Activated B cell treated with CpG ODN at 0.5 μM for 24 hours (primary cell): ENCODE measurements at places on chromosomes 2 and 18. TPM values are rescaled to one million over a fixed set of nuclear protein-coding genes. Genes with fewer than 3 reads are reported as not detected.
A peak's percentile ranks its signal among the peaks of the same experiment; 100 is the strongest.

- H3K36me3 ChIP-seq: no peaks in the 10 kb centered on the region
- no peaks in the 10 kb centered on the region for H3K4me1 ChIP-seq
- no peak overlapping the region for H3K27ac ChIP-seq
- H3K27me3 ChIP-seq: no peaks in the 10 kb centered on the region
Observed at GRCh38 chr2:206824993-206825392, 59.6 kb downstream of the FASTKD2 start.

DNA sequence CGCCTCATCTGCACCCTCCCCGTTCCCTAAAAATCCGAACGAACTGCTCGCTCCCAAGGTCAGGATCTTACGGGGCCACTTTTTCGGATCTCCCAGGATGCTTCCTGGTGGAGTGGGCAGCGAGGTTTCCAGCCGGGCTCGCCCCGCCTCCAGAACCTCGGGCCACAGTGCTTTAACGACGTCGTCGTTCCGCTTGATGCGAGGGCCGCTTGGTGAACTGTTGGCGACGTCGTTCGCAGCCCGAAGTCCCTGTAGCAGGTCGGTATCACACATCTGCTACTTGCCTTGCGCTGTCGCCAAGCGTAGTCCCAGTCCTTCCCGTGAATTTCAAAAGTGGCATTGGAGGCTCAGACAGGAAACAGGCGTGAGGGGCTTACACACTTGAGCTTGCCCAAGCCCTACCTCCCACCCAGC lies 15.3 kb downstream of the EVX2 start:
- H3K27me3 ChIP-seq: peaks cover 72% of the 10 kb centered on the region
- no peak overlapping the region for H3K27ac ChIP-seq

GRCh38 chr2:70143314-70144150 lies 47.3 kb downstream of the C2orf42 start:
- peak overlapping the region; percentile 86 for H3K4me3 ChIP-seq
- peaks cover 3% of the 10 kb centered on the region for H3K36me3 ChIP-seq
- peaks cover 36% of the 10 kb centered on the region for H3K4me1 ChIP-seq
- H3K27me3 ChIP-seq: no peaks in the 10 kb centered on the region
- DNase-seq: no peak

SERPINB11 gene
- not detected in 2 replicates for total RNA-seq

RAD51AP2 gene
- total RNA-seq: not detected in 2 replicates

KCNE4 gene
- not detected in 2 replicates for total RNA-seq

DNA sequence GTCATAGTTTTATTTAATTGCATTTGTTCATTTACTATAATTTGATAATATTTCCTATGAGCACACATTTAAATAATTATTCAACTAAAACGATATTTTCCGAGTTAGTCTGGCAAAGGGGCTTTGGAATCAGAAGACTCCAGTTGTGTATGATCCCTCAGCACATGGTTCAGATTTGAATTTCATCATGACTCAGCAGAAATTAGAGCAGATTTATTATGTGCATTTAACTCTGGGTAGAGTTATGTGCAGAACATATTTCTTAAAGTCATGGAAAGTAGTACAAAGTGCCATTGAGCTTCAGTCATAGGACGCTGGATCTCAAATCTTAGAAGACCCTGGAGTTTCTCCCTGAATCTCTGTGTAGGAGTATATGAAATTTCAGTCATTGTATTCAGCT lies 106.7 kb downstream of the ADCYAP1 start:
- H3K27ac ChIP-seq: no peak overlapping the region
- H3K4me3 ChIP-seq: no peak overlapping the region
- H3K27me3 ChIP-seq: no peaks in the 10 kb centered on the region
- no peak for DNase-seq
- H3K36me3 ChIP-seq: no peaks in the 10 kb centered on the region
- H3K4me1 ChIP-seq: no peaks in the 10 kb centered on the region

PARD3B gene
- not detected in 2 replicates for total RNA-seq

DNA sequence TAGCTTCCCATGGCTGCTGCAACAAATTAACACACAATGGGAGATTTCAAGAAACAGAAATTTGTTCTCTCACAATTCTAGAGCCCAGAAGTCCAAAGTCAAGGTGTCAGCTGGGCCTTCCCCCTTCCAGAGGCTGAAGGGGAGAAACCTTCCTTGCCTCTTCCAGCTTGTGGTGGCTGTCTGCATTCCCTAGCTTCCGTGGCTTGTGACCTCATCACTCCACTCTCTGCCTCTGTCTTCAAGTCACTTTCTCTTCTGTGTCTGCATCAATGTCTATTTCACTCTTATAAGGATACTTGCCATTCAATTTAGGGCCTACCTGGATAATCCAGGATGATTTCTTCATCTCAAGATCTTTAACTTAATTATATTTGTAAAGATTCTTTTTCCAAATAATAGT lies 16.8 kb upstream of the SRBD1 start:
- H3K27me3 ChIP-seq: peaks cover 33% of the 10 kb centered on the region
- H3K4me1 ChIP-seq: no peaks in the 10 kb centered on the region
- H3K4me3 ChIP-seq: no peak overlapping the region
- DNase-seq: no peak
- no peak overlapping the region for H3K27ac ChIP-seq

- peak; percentile 8 for DNase-seq
- H3K4me1 ChIP-seq: no peaks in the 10 kb centered on the region
- H3K27ac ChIP-seq: no peak overlapping the region
- H3K4me3 ChIP-seq: no peak overlapping the region
Observed at GRCh38 chr2:240630771-240631547, 5.7 kb downstream of the GPR35 start.

KLHL30 gene
- not detected in 2 replicates for total RNA-seq

DNA sequence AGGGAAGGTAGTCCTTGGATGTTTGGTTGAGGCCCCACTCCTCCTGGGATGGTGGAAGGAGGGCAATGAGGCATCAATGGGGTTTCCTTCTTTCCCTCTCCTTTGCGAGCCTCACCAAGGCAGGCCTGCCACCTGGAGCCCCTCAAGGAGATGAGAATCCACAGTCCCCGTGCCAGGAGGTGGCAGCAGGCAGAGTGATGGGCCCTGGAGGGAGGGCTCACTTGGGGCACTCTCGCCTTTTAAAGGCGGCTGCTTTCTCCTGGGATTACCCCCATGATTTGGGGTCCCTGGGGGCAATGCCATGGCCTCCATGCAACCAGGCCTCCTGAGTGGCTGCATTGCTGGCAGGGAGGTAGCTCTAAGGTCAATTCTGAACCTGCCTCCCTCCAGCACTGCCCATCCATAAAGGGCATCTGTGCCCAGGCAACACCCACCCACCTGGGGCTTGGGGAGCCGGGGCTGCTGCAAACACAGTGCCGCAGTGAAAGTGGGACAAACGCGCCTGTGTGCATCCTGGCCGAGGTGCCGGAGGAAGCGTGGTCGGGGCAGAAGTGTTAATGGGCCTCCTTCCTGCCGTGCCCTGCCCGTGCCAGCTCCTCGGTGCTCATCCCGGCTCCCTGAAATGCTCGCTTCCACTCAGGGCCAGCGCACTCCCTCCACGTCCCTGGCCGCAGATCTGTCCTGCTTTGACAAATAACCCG lies 55.9 kb downstream of the ZFP36L2 start:
- DNase-seq: no peak
- H3K36me3 ChIP-seq: peaks cover 2% of the 10 kb centered on the region
- peak overlapping the region; percentile 79 for H3K4me3 ChIP-seq
- peak overlapping the region; percentile 98 for H3K27ac ChIP-seq
- H3K27me3 ChIP-seq: no peaks in the 10 kb centered on the region

GRCh38 chr2:137302957-137303356 lies 537.6 kb downstream of the THSD7B start:
- no peaks in the 10 kb centered on the region for H3K4me1 ChIP-seq
- no peak for DNase-seq
- H3K27me3 ChIP-seq: no peaks in the 10 kb centered on the region
- H3K4me3 ChIP-seq: no peak overlapping the region
- no peak overlapping the region for H3K27ac ChIP-seq

DNA sequence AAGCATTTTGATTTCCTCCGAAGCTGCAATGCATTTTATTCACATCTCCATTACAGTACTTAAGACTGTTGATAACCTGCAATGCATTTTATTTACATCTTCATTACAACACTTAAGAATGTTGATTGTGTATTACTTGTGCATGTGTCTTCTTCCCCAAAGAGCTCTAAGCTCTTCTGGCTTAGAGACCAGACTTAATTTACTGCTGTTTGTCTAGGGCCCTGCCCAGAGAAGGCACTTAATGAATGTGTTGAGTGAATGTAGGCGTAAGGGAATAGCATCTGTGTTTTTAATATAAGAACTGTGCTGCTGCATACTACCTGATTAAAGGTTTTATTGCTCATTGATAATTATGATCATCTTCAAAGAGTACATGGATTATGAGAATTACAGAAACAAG lies 295.6 kb downstream of the ZNF385B start:
- H3K27ac ChIP-seq: no peak overlapping the region
- DNase-seq: no peak
- H3K4me1 ChIP-seq: no peaks in the 10 kb centered on the region
- H3K27me3 ChIP-seq: no peaks in the 10 kb centered on the region
- no peak overlapping the region for H3K4me3 ChIP-seq

DNA sequence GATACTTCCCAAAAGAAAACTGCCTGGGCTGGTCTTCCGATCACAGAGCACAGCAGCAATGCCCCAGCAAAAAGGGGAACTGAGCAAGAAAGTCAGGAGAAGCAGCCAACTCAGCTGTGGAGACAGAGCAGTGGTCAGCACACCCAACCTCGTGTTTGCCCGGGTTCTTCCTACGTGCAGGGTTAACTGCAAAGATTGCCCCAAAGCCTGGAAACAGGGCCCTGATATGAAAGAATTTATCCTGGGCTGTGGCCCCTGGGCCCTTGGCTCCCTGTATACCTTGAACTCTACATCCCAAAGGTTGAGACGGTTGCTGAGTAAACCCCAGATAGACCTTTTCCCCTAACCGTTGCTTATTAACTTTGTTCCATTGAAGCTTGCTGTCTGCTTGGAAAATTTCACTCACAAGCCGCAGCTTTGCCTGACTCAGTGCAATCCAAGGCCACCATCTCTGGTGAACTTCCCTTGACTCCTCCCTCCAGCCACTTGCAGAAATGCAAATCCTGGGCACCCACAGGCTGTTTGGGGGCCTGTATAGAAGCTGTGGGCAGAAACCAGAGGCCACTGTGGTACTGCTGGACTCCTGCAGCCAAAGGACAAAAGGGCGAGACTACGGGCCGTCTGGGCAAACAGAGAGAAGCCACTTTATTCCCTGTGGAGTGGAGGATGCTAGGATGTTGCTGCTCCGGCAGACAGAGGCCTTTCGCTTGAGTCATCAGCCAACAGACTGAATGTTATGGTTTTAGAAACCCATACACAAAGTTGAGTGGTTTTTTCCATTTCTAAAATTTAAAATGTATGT lies 18.2 kb downstream of the NRP2 start:
- no peaks in the 10 kb centered on the region for H3K36me3 ChIP-seq
- H3K4me1 ChIP-seq: peaks cover 39% of the 10 kb centered on the region
- DNase-seq: no peak
- peak overlapping the region; percentile 65 for H3K27ac ChIP-seq
- peak overlapping the region; percentile 46 for H3K4me3 ChIP-seq
- H3K27me3 ChIP-seq: no peaks in the 10 kb centered on the region

DNA sequence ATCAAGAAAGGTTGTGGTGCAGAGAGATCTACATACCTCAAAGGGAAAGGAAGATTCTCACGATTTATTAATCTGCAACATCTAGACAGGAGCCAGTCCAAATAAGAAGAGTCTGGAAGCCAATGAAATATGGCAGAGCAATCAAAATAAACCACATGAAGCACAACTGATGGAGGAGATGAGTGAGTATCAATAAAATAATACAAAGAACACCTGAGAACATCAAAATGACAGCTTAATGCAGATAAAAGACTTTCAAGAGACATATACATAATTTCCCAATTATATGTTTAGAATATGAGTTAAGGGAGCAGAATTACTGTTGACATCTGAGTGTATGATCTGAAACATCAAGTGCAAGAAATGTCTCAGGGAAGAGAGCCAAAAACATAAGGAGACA lies 12.5 kb upstream of the DOK6 start:
- H3K4me3 ChIP-seq: no peak overlapping the region
- DNase-seq: no peak
- H3K27ac ChIP-seq: no peak overlapping the region
- no peaks in the 10 kb centered on the region for H3K27me3 ChIP-seq

- no peaks in the 10 kb centered on the region for H3K36me3 ChIP-seq
- DNase-seq: no peak
- no peak overlapping the region for H3K27ac ChIP-seq
- H3K4me1 ChIP-seq: no peaks in the 10 kb centered on the region
Observed at GRCh38 chr2:133865141-133865540, 296.9 kb upstream of the NCKAP5 start.

- no peak overlapping the region for H3K4me3 ChIP-seq
- peaks cover 26% of the 10 kb centered on the region for H3K4me1 ChIP-seq
- no peaks in the 10 kb centered on the region for H3K27me3 ChIP-seq
- H3K27ac ChIP-seq: no peak overlapping the region
Observed at GRCh38 chr2:96811917-96812316, 4.2 kb upstream of the CNNM3 start.

DNA sequence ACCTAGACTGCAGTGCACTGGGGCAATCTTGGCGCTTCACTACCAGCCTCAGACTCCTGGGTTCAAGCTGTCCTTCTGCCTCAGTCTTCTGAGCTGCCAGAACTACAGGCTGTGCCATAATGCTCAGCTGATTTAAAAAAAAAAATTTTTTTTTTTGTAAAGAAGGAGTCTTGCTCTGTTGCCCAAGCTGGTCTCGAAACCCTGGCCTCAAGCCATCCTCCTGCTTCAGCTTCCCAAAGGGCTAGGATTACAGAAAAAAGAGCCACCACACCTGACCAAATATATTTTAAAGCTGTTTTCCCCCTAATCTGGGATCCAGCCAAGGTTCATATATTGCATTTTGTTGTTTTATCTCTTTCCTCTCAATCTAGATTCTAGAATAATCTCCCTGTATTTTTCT lies 82.2 kb downstream of the RAB31 start:
- H3K4me1 ChIP-seq: no peaks in the 10 kb centered on the region
- H3K27me3 ChIP-seq: no peaks in the 10 kb centered on the region
- DNase-seq: no peak
- H3K36me3 ChIP-seq: peaks cover 36% of the 10 kb centered on the region
- no peak overlapping the region for H3K27ac ChIP-seq

GRCh38 chr2:85772019-85772745 lies 18.4 kb downstream of the ATOH8 start:
- H3K4me3 ChIP-seq: no peak overlapping the region
- H3K36me3 ChIP-seq: no peaks in the 10 kb centered on the region
- H3K27me3 ChIP-seq: peaks cover 45% of the 10 kb centered on the region
- no peak overlapping the region for H3K27ac ChIP-seq

DNA sequence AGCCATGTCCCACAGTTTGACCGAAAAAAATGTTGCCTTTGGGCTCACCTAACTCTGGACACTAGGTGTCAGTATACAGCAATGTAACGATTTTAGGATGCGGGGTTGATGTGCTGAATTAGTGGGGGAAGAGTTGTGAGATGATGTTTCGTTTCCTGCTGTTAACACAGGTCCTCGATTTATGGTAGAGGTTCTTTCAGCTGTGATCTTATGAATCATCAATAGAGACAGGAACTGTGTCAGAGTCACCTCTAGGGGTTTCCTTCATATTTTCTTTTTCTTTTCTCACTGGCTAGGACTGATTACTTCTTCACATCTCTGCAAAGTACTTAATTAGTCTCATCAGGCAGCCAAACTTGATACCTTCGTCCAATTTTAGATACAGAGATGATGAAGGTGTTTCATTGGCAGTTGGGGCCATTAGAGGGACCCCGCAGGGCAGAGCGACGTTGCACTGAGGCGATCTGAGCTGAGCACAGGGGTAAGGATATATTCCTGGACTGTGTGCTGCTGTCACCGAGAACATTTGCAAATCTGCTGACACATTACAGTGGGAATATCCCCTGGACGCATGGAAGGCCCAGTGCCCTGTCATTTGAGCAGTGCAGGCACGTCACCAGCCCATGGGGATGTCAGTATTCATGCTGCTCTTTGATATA lies 10.2 kb upstream of the MMADHC start:
- no peak overlapping the region for H3K27ac ChIP-seq
- no peak for DNase-seq
- H3K36me3 ChIP-seq: no peaks in the 10 kb centered on the region
- H3K4me1 ChIP-seq: peaks cover 8% of the 10 kb centered on the region
- peak overlapping the region; percentile 3 for H3K4me3 ChIP-seq
- peaks cover 5% of the 10 kb centered on the region for H3K27me3 ChIP-seq
